ENCODE measurements at places on chromosomes 11 and 22.

- DNase-seq: no peak
Measured at GRCh38 chr11:93846411-93846810, 4.0 kb downstream of the VSTM5 start.

- DNase-seq: peak; percentile 49
Measured at GRCh38 chr11:66277471-66278362, at the start of gene CNIH2. CNIH2 (plus strand) TSS chr11:66278175; CDS start chr11:66278457, 282 bp downstream.

- no peak for DNase-seq
Measured at GRCh38 chr11:34449013-34449412, 10.3 kb downstream of the CAT start.

DNA sequence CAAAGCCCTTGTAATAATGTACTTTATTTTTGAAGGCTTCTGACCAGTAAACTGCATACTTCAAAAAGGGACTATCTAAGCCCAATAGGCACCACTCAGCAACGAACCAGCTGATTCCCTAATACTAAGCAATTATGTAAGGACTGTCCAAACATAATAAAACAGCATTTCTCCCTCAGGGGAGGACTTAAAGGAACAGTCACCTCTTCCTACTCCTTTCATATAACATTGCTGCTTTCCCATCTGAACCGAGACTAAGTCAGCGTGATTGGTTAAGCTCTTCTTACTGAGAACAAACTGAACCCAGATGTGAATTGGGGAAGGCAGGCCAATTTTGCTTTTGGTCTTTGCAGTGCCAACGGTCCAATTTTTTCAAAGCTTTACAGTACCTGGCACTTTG lies 420.0 kb downstream of the METTL15 start:
- no peak for DNase-seq

DNA sequence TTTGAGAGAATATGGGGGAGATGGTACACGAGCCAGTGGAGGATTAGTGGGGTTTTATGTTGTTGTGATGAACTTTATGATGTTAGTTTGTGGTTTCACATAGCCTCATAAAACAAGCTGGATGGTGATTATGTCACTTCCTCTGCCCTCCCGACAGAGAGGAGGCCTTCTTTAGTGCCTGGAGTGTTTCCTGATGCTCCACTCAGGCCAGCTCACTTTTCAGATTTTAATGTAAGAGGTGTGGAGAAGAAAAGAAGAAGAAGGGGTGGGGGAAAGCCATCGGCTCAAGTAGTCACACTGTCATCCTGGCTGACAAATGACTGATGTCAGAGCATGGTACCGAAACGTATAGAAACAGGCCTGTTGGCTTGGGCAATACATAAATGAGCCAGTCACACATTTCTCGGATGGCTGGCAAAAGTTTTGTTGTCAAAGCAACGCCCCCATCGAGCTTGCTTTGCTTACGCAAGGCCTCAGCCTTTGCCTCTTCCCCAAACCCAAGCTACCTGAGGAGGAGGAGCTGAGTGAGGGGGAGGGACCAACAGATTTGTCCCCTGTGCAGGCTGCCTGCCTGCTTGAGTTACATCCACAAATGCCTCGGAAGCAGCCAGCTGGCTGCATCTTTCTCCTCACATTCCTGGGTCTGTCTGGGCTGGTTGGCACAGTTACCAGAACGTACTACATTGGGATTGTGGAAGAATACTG lies at the start of gene HEPHL1:
Gene HEPHL1, plus strand, starts transcription at position 578 of the 705 bp plus-strand sequence. Its CDS starts 15 bp downstream, at position 593.
- DNase-seq: no peak

DNA sequence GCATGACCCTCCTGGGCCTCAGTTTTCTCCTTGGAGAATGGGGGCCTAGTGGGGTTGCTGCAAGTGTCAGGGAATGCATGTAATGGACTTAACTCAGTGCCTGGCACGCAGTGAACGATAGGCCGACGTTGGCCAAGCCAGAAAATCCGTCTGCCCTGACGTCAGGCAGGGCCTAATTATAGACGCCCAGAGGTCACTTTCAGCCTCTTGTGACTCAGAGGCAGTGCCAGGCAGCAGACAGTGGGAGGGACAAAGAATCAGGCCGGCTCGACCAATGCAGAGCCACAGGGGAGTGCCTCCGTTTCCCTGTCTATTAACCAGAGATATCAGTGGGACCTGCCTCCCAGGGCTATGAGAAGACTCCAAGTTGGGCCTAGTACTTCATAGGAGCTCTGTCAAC lies 115.0 kb downstream of the MN1 start:
- DNase-seq: no peak

- no peak for DNase-seq
Measured at GRCh38 chr11:113460469-113460868, 14.7 kb downstream of the DRD2 start.

GRCh38 chr11:6270584-6271246 lies 11.1 kb downstream of the CCKBR start:
- DNase-seq: no peak

GRCh38 chr11:110453684-110454354 lies 24.1 kb downstream of the FDX1 start:
- no peak for DNase-seq

DNA sequence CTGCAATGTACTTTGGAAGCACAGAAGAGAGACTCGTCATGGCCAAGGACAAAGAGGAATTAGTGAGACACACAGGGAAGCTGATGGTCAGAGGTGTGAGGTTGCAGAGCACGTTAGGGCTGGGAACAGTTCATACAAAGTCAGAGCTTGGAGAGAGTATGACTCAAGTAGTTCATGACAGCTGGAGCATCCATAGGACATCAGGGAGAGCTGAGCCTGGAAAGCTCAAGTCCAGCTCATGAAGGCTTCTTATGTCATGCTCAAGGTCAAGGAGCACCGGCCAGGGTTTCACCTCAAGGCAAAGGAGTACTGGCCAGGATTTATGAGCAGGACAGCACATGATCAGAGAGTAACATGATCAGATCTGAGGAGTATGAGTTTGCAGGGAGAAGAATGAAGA lies 64.6 kb upstream of the CHST1 start:
- no peak for DNase-seq

DNA sequence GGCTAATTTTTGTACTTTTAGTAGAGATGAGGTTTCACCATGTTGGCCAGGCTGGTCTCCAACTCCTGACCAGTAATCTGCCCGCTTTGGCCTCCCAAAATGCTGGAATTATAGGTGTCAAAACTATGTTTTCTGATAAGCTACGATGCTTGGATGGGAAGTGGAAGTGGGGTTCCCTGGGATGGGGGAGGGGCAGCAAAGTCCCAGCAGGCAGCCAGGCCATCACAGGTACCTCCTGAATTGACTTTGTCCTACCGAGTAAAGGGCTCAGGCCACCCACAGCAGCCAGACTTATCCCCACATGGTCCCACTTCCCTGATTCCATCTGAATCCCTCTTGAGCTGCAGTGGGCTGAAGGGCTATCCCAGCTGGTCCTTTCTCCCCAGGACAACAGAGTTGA lies 6.9 kb downstream of the FTH1 start:
- no peak for DNase-seq

DNA sequence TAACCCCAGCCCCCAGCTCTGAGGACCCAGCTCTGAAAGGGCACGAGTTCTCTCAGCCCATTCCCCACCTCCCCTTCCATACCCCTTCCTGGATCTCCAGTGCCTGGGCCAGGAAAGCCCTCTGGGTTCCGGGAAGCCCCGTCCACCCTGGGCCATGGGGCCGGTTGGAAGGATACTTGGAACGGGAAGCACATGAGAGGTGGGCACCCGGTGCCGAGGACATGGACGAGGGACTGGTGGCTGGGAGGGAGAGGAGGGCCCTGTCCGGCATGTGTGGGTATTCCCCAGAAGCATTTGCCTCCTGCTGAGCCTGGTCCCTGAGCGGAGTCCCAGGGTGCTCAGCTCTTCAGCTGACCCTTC lies 5.2 kb upstream of the HINFP start:
- no peak for DNase-seq

DNA sequence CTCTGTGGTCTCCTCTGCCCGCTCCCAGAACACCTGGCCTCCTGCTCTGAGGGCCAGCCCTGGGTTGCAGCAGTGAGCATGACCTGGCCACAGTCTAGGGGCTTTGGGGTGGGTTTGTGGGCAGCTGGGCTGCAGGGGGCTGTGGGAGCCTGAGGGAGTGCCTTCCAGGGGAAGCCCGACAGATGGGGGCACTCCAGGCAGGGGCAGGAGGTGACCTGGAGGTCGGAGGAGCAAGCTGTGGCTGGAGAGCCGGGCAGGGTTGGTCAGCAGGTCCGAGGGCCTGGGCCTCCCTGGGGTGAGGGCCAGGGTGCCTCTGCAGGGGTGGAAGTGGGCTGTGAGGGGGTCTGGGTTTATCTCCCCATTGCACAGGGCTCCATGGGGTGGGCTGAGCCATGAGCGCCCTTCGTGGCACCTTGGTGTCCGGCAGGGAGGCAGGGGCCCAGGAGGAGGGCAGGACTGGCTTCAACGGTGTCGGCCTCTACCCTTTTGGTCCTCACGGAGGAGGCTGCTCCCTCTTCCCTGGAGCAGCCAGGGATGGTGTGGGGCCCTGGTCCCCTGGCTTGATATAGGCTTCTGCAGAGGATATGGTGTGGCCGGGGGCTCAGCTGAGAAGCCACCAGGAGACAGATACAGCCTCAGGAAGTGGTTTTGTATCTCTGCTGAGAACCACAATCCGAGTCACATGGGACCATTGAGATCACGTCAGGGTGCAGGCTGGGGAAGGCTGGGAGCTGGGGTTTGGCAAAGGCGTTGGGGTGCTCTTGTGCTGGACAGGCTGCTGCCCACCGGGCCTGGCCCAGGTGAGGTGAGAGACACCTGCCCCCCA lies 22.3 kb downstream of the KCNQ1 start:
- peak; percentile 49 for DNase-seq

DNA sequence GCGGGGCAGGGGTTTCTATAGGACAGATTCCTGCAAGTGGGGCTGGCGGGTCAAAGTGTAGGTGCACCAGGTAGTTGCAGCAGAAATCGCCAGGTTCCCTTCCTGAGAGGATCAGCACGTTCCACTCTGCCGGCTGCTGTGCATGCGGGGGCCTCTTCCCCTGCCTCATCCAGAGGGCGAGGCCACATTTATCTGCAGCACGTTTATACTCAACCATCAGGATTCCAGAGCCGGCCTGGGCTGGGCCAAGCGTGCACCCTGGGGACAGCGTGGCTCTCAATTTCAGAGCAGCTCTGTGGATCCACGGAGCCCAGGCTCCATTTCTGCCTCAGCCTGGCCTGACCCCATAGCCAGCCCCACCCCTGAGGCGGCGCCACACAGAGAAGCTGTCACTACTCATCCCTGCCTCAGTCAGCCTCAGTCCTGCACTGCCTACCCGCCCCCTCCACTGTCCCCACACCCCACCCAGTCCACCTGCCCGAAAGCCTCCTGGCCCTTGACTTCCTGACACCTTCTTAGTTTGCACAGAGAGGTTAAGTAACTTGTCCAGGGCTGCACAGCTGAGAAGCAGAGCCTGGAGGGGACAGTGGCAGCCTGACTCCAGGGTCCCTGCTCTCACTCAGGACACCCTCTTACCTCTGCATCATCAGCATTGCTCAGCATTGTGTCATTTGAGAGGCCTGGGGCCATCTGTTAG lies 45.9 kb upstream of the RTL6 start:
- no peak for DNase-seq

GRCh38 chr22:46262449-46263215 lies 511 bp downstream of the PKDREJ start:
- no peak for DNase-seq

- DNase-seq: no peak
Measured at GRCh38 chr11:117095284-117096161, 2.7 kb downstream of the SIK3 start.

GRCh38 chr11:78331711-78332110 lies 85.9 kb downstream of the GAB2 start:
- DNase-seq: no peak

GRCh38 chr22:50105208-50106100 lies 15.6 kb downstream of the MOV10L1 start:
- DNase-seq: no peak

DNA sequence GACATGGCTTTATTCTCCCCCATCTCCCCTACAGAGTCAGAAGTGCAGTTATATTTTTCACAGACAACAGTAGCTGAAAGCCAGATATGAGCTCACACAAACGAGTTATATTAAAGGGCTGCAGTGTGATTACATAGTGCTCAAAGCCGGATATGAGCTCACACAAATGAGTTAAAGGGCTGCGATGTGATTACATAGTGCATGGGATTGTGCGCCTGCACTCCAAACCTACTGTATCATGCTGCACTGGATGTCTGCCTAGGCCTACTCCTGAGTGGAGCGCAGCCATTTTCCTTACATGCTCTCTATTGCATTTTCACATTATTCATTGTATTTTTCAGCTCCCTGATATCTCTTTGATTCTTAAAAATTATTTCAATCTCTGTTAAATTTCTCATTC lies 414.6 kb upstream of the LARGE1 start:
- no peak for DNase-seq

DNA sequence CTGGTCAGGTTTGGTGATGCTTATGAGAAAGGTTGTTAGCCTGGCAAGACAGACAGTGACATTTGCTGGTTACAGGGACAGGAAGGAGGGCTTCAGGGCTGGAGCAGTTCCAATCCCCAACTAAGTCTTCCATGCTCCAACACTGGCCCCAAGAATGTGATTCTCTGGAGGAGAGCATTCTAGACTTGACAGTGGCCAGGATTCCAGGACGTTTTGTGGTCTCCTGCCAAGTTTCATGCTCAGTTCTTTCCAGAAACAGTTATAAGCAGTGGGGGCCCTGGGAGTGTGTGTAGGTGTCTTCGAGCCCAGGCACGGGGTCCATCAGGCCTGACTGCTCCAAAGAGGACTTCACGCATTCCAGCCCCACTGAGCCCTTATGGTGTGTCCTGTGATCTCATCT lies 8.9 kb upstream of the GRK3 start:
- no peak for DNase-seq

DNA sequence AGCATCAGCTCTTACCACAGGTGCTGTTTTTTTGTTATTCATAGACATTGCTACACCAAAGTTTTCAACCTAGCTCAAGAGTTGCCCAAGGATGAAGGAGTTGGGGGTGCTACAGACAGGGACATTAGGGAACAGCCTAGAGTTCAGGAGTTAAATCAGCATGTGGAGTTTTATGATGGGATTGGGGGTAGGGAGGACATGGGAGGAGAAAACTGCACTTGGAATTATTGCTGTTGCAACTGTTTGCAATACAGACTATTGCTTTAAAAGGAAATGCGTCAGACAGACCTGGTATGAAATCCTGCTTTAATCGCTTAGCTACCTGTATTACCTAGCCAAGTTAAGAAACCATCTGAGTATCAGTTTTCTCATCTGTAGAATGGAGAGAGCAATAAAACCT lies 6.3 kb downstream of the TMA7B start:
- no peak for DNase-seq

Data from stimulated activated CD4-positive, alpha-beta T cell treated with anti-CD3 and anti-CD28 coated beads, Interleukin-2, amount 100 ng/mL, for 24 hours (primary cell).